ENCODE measurements at places on chromosomes 11 and 22. TPM values are rescaled to one million over a fixed set of nuclear protein-coding genes. Genes with fewer than 3 reads are reported as not detected.

GRCh38 chr11:79116600-79116999 lies 324.2 kb downstream of the TENM4 start:
- DNase-seq, result no peak

GRCh38 chr11:94533206-94533605 lies 10.5 kb upstream of the FUT4 start:
- no peak for DNase-seq

- DNase-seq, result no peak
Measured at GRCh38 chr22:31646186-31647019, 15.6 kb downstream of the PISD start.

- no peak for DNase-seq
Measured at GRCh38 chr11:26820739-26821138, 98.9 kb upstream of the SLC5A12 start.

DNA sequence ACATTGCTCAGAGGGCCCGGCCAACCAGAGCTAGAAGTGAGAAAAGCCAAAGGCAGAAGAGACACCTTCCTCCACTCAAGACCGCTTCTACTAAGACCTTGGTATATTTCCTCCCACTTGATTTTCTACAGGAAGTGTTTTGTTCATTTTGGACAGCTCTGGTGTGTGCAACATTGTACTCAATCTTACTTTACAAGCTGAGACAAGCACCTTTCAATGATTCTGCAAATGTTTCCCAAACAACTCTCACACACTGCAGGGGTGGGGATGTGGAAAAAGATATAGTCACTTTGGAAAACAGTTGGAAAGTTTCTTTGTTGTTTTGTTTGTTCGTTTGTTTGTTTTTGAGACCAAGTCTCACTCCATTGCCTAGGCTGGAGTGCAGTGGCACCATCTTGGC lies 15.7 kb downstream of the MYO18B start:
- no peak for DNase-seq

The KCNQ1 gene
- polyA plus RNA-seq, result 6.2 TPM

- DNase-seq, result no peak
Measured at GRCh38 chr11:59191890-59192289, 20.0 kb downstream of the DTX4 start.

GRCh38 chr11:73297702-73298101 lies 10.4 kb upstream of the ARHGEF17 start:
- DNase-seq, result no peak

DNA sequence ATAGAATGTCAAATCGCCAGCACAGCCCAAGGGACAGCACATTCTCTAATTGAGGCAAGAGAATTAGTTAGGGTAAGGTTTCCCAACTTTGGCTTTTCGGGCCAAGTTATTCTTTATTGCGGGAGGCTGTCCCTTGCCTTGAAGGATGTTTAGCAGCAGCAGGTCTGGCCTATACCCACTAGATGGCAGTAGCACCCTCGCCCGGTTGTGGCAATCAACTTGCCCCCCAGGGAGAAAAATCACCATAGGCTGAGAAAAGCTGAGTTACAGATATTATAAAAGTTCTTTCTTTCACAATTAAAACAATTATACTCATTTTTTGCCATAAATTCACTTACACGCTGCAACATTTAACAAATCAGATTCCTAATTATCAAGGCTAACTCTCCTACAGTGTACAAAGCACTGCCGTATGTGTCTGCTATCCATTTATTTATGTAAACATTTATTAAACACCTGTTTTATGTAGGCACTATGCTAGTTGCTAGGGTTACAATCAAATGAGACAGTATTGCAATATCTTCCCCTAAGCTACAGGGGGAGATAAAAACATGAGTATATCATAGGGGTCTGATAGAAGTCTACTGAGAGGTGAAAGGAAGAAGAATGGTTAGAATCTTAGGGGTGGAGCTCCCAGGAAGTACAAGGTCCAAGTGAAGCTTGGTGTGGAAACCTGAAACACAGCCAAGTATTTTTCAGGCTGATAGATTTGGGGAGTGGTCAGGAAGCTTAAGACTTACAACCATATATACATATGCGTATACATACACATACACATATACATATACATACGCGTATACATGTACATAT lies 452.3 kb downstream of the RAB38 start:
- no peak for DNase-seq

The SEC14L6 gene
- 2.5 TPM for polyA plus RNA-seq

- DNase-seq, result no peak
Measured at GRCh38 chr11:8459711-8460399, 134.2 kb downstream of the STK33 start.

- no peak for DNase-seq
Measured at GRCh38 chr22:24049211-24049610, 38.1 kb downstream of the CABIN1 start.

- DNase-seq, result no peak
Measured at GRCh38 chr22:49546811-49547585, 280.7 kb downstream of the BRD1 start.

The SESN3 gene
- 49.9 TPM for polyA plus RNA-seq

The SYT8 gene
- polyA plus RNA-seq, result 0.36 TPM

DNA sequence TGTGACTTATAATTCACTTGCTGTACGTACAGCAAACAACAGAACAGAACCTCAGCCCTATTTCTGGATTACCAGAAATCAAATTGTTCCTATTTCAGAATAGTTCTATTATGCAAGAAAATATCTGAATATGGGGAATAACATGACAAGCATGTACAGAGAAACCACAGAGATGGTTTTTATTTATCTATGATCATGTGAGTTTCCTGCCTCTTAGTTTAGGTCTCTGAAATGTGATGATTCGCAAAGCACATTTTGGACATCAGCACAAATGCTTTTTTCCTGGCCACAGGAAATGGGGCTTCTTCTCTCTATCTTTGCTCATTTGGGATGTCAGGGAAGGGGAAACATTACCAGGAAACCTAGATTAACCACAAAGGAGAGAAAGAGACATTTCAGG lies 266.7 kb upstream of the CTSC start:
- no peak for DNase-seq

The SOX6 gene
- polyA plus RNA-seq, result 18.8 TPM

The RASD2 gene
- polyA plus RNA-seq, result 0.09 TPM

The SCUBE1 gene
- polyA plus RNA-seq, result 1.1 TPM

GRCh38 chr22:20039683-20040325 lies 18.9 kb downstream of the TANGO2 start:
- DNase-seq, result no peak

The C11orf86 gene
- not detected for polyA plus RNA-seq

- DNase-seq, result no peak
Measured at GRCh38 chr22:37498289-37498909, 12.2 kb upstream of the MFNG start.

GRCh38 chr22:25062386-25063085 lies 110.0 kb downstream of the KIAA1671 start:
- no peak for DNase-seq

DNA sequence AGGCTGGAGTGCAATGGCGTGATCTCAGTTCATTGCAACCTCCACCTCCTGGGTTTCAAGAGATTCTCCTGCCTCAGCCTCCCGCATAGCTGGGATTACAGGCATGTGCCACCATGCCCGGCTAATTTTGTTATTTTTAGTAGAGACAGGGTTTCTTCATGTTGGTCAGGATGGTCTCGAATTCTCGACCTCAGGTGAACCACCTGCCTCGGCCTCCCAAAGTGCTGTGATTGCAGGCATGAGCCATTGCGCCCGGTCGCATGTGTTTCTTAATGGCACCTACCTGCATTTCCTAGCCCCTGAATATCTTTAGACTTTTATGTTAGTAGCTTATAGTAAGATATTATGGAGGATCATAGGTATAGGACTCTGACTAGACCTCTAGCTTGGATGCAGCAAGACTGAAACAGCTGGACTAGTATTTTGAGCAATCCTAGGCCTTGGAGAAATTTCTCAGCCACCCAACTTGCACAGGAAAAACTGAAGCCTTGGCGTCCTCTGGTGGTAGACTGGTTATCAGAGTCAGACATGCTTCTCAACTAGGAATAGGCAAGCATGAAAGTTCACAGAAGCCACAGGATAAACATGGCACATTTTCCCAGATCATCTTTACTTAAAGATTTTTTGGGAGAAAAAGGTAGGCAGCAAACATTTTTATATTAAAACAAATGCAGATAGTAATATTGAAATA lies 22.7 kb upstream of the C1QTNF4 start:
- DNase-seq, result peak; percentile 38

The CRYBB2 gene
- 1.1 TPM for polyA plus RNA-seq

GRCh38 chr11:1805525-1805924 lies 29.3 kb upstream of the SYT8 start:
- DNase-seq, result no peak

The RAG1 gene
- 1.6 TPM for polyA plus RNA-seq

The OR6T1 gene
- not detected for polyA plus RNA-seq

DNA sequence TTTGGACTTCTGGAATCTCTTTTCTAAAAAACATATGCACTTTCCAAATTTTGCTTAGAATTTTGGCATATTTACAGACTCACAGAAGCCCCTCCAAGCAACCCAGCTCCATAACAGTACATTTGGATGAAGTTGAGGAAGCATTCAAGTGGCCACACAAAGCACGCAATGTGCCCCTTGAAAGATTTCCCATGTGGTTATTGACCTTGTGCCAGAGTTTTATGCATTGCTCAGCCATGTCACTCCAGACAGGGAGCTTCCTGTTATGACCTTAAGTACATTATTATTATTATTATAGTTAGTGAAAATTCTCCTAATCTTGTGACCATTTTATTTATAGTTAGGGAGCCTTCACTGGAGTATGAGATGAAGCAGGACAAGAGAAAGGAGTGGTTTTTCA lies 35.0 kb upstream of the BDNF start:
- DNase-seq, result no peak

- DNase-seq, result no peak
Measured at GRCh38 chr22:48088926-48089536, 1326.6 kb downstream of the TBC1D22A start.

The MMP12 gene
- not detected for polyA plus RNA-seq

- DNase-seq, result no peak
Measured at GRCh38 chr22:46905415-46905814, 143.0 kb downstream of the TBC1D22A start.

DNA sequence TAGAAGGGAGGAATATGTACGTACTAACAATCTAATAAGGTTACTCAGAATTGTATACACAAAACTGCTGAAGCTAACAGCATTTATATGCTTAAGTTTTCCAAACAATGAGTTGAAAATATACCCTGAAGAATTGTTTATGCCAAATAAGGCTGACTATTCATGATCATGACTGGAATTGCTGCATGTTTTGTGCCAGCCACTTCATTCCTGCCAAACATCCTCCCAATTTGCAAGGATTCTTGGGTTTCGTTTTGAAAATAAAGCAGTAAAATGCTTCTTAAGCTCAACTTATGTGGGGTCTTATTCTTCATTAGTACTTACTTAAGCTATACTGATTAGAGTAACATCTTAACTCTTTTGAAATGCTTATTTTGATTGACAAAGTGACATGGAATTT lies 149.0 kb downstream of the SPON1 start:
- DNase-seq, result no peak

The CWC15 gene
- 103 TPM for polyA plus RNA-seq

The ELP4 gene
- polyA plus RNA-seq, result 28.1 TPM

GRCh38 chr11:113387605-113388211 lies at the start of gene ANKK1:
TSS of gene ANKK1 (plus strand) at chr11:113387779. CDS start at chr11:113387885, 106 bp downstream.
- DNase-seq, result no peak

GRCh38 chr11:74953451-74953850 lies 4.4 kb downstream of the SPCS2 start:
- DNase-seq, result no peak

- no peak for DNase-seq
Measured at GRCh38 chr11:33187998-33188722, 26.9 kb upstream of the CSTF3 start.

GRCh38 chr11:130508913-130509312 lies 60.5 kb downstream of the ADAMTS15 start:
- DNase-seq, result no peak

The SPON1 gene
- 99.0 TPM for polyA plus RNA-seq

The CFAP300 gene
- 9.9 TPM for polyA plus RNA-seq

The PNPLA5 gene
- polyA plus RNA-seq, result 0.12 TPM

DNA sequence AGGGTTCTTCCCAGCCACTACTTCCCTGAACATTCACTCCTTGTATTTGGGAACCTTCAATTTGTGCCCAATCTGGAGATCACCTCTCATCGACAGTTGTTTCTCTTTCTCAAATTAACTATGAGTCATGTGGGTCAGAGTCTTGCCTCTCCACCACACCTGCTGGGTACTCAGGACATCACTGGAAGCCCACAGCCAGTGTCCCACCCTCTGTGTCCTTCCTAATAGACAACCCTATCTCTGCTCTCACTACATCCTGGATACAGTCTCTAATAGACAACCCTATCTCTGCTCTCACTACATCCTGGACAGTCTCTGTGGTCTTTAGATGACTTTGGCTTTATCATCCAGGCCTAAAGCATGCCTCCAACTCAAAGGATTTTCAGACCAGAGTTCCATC lies 70.1 kb downstream of the ARL14EP start:
- no peak for DNase-seq

The TLCD5 gene
- 18.4 TPM for polyA plus RNA-seq

- peak; percentile 80 for DNase-seq
Measured at GRCh38 chr11:14358729-14359439, at the start of gene RRAS2. TSS of gene RRAS2 (minus strand) at chr11:14359183. CDS start at chr11:14358870, 313 bp downstream.

The SCGB1C1 gene
- polyA plus RNA-seq, result not detected

DNA sequence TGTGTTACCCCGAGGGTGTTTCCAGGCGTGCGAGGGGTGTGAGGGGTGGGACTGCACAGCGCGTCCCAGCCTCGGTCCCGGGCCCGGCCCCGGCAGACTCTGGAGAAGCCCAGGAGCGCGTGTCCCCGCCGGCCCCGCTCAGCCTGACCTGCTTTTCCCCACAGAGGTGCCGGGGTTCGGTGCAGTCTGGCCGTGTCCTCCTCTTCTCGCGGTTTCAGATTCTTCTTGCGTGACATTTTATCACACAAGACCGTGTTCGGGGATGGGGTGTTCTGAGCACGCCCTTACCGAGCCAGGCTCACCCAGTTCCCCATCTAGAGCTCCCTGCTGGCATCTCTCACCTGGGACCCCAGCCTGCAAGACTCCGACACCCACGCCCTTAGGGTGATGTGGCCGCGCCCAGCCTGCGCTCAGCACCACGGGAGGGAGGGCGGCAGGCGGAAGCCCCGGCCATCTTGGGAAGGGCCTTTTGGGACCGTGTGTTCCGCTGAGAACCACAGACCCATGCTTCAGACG lies 775.6 kb downstream of the BRD1 start:
- no peak for DNase-seq

The NUDT8 gene
- 3.1 TPM for polyA plus RNA-seq

DNA sequence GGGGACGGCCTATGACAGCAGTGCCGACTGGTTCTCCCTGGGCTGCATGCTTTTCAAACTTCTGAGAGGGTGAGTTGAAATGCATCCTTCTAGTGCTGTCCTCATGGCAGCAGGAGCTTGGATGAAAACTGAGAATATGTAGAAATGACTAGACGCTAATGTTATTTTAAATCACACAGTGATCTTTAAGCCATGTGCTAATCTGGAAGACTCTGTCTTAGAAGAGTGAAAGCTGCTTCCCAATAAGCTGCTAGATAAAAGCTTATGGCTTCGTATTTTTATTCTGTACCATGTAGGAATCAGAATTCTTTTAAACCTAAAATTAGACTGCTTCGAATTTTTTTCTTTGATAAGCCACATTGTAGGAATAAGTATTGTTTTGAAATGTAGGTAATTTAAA lies 46.8 kb upstream of the MYO18B start:
- no peak for DNase-seq

The FAT3 gene
- polyA plus RNA-seq, result 66.7 TPM

- no peak for DNase-seq
Measured at GRCh38 chr11:111026241-111026640, 219.3 kb upstream of the POU2AF2 start.

- no peak for DNase-seq
Measured at GRCh38 chr22:44410451-44410991, 87.5 kb downstream of the RTL6 start.

Measured in right lung (tissue), 10 donors.